ENCODE measurements at places on chromosomes 16 and 17.

GRCh38 chr16:5003211-5003610 is 30.5 kb downstream of the NAGPA start:
- DNase-seq, result no peak

DNA sequence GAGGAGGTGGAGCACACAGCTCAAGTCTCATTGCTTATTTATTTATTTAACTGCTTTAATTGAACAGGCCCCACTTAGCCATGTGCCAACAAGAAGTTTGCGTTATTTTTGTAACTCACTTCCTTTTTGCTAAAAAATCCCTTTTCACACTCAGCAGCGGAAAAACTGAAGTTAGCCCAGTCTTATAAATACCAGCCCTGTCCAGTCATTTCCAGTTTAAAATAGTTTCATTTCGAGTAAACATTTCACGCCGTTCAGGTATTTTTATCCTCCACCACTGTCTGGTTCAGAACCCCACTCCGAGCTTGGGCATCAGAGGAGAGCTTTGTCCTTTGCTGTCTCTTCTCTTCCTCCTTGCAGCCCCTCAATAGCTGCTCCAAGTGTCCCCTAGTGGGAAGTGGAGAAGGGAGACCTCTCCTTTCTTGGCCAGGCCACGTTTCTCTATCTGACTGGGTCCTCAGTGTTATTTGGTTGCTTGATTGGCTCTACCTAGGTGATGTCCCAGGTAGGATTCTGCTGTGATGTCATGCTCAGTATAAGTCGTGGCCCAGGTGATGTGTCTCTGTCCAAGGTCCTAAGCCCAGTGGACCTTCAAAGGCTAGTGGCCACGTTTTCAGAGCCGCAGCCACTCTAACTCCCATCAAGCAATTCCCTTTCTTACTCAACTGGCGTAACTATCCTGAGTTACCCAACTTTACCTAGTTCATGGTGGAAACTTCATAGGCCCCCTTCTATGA is 53.0 kb upstream of the GAS7 start:
- no peak for DNase-seq

GRCh38 chr17:78789663-78790181 is 7.6 kb upstream of the CYTH1 start:
- DNase-seq, result no peak

GRCh38 chr17:77867308-77867781 is 91.2 kb upstream of the TNRC6C start:
- no peak for DNase-seq

- DNase-seq, result no peak
Observed at GRCh38 chr17:49565948-49566491, 9.7 kb upstream of the NXPH3 start.

DNA sequence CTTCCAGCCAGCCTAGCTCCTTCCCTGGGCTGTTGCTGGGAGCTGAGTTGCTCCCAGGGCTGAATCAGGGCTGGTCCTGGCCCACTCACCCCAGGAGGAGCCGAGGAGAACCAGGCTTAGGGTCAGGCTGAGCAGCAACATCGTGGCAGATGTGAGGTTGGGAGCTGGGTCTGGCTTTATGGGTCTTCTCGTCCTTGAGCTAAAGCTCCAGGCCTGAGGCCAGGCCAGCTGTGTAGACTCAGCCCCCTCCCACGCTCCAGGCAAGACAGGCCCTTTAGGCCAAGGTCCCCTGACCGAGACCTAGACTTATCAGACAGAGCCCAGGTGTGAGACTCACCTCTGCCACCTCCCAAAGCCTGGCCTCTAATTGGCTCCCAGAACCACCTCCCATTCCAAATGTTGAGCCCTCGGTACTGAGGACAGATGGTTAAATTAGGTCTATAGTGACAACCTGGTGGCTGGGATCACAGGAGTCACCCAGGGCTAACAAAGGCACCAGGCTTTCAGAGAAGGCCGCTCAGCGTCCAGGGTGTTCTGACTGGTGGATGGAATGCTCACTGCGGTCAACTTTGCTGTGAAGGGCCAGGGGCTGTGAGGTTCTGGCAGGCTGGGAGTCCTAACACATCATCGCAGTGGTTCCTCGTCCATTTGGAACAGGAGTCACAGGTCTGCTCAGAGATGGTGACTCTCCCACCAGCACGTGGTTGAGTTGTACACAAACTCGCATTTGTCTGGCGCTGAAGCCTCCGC is at the start of gene CTRL:
Gene CTRL (minus strand): TSS at position 151 of the 750 bp plus-strand sequence. CDS start 10 bp downstream, at position 141.
- no peak for DNase-seq

DNA sequence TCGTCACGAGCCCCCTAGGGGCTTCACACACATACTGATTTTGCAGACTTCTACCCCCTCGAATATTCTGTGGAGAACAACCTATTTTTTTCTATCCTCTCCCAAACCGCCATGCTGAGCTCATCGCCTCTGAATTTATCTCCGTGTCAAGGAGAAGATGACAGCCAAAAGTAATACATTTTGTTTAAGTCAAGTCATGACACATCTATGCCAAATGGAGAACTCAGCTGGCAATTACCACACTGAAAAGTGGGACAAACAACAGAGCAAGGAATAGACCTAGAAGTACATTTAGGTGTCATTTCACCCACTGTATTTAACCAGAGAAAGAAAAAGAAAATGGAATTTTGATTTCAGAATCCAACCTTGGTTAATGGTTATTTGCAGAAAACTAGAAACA is 260.2 kb downstream of the SLC39A11 start:
- no peak for DNase-seq

DNA sequence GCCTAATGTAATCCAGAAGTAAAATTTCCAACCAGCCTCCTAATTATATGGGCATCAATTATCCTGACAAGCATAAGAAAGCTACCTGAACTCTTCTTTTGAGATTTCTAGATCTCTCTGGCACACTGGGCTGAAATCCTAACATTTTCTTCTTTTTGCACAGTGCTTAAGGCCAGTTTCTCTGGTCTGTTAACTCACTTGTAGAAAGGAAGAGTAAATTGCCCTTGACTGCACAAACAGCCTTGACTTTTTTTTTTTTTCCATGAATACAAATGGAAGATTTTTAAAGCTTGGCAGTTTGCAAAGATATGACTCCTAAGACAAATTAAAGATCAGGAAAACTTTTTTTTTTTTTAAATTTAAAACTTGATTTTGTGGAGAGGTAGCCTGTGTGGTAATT is 291.2 kb upstream of the MON1B start:
- no peak for DNase-seq

DNA sequence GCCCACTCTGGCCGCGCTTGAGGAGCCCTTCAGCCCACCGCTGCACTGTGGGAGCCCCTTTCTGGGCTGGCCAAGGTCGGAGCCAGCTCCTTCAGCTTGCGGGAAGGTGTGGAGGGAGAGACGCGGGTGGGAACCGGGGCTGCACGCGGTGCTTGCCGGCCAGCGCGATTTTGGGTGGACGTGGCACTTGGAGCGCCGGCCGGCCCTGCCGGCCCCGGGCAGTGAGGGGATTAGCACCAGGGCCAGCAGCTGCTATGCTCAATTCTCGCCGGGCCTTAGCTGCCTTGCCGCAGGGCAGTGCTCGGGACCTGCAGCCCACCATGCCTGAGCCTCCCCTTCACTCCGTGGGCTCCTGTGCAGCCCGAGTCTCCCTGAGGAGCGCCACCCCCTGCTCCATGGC is 9.9 kb upstream of the ATP1B2 start:
- no peak for DNase-seq

DNA sequence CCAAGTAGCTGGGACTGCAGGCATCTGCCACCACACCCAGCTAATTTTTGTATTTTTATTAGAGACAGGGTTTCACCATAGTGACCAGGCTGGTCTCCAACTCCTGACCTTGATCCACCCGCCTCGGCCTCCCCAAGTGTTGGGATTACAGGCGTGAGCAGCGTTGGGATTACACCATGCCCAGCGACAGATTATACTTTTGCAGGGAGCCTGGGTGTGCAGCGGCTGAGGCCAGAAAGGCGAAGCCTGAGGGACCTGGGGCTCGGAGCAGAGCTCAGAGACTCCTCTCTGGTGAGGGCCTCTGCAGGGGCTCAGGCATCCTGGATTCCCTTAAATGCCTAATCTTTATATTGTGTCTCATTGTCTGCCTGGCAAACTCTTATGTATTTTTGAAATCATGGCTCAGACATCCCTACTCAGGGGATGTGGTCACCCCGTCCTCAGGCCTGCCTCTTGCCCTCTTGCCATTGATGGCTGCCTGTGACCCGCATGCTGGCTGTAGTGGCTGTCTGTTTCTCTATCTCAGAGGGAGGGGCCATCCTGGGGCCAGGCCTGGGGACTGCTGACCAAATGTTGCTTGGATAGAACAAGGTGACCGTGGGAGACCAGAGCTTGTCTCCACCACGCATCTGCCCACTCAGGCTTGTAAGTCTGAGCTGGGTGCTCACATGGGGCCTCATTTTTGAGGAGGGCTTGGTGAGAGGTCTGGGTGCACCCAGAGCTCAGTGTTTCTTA is 42.6 kb downstream of the B9D1 start:
- DNase-seq, result no peak

GRCh38 chr17:41098481-41098880 is 539 bp upstream of the KRTAP4-8 start:
- DNase-seq, result no peak

GRCh38 chr17:81693509-81694210 is 9.5 kb upstream of the MRPL12 start:
- no peak for DNase-seq

GRCh38 chr16:79093554-79093967 is 507.0 kb downstream of the MAF start:
- no peak for DNase-seq

GRCh38 chr16:3908951-3909437 is 28.5 kb upstream of the CREBBP start:
- no peak for DNase-seq

- DNase-seq, result no peak
Observed at GRCh38 chr16:25690552-25691143, 1.1 kb upstream of the HS3ST4 start.

GRCh38 chr17:5422505-5422904 is 2.5 kb downstream of the RPAIN start:
- DNase-seq, result no peak

DNA sequence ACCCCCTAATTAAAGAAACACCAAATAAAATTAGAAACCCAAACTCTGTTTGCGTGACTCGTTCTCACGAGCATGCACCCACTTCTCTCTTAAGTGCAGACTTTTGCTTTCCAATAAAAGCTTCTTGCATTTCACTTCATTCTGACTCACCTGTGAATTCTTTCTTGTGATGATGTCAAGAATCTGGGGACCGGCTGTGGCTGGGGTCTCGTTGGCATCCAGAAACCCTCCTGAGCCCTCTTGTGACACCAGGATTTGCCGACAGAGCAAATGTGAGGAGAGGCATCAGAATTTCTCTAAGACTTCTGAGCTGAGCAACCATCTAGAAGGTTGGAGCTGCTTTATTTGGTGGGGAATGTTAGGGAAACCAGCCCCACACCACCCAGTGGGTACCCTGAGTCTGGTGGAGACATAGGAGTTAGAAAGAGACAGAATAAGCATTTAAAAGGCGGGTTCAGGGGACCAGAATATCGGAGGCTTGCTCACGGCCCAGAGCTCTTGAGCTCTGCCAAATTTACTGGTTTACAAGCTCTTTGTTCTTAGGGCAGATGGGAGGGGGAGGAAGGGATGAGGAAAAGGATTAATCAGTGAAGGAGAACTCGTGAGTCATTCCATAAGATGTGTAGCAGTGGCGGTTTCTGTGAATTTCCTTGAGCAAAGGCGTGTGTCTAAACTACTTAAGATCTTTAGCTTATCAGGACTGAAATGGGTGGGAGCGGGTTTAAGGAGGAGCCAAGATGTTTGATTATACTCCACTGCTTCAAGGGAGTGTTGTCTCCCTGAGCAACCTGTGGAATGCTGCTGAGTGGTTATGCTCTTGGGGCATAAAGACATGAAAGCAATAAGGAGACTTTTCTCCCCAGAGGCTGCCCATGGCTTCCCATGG is 24.2 kb upstream of the TMC5 start:
- no peak for DNase-seq

DNA sequence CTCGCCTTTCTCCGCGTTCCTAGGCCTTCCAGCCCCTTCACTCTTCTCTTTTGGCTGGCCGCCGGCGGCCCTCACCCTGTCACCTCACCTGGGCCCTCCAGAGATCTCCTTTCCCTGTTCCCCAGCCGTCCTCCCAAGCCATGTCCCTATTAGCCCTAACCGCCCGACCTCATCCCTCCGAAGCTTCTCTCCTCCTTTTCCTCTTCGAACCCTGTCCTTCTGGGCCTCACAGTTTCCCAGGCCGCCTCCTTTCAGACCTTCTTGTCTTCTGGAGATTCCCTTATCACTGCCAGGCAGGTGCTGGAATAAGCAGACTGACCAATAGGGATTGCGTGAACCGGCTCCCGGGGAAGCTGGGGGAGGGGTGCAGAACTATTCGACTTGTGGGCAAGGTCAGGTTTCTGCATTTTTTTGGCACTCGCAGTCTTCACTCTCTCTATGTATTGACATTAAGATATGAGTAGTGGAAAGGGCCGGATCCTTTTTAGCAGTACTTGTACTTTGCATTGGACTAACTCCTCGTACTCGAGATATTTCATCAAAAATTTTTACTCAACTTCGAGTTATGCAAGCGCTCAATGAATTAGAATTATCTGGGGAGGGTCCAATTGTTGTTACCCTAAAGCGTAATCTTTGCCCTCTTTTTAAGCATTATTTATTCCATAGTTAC is 690 bp downstream of the RHOT1 start:
- DNase-seq, result no peak

DNA sequence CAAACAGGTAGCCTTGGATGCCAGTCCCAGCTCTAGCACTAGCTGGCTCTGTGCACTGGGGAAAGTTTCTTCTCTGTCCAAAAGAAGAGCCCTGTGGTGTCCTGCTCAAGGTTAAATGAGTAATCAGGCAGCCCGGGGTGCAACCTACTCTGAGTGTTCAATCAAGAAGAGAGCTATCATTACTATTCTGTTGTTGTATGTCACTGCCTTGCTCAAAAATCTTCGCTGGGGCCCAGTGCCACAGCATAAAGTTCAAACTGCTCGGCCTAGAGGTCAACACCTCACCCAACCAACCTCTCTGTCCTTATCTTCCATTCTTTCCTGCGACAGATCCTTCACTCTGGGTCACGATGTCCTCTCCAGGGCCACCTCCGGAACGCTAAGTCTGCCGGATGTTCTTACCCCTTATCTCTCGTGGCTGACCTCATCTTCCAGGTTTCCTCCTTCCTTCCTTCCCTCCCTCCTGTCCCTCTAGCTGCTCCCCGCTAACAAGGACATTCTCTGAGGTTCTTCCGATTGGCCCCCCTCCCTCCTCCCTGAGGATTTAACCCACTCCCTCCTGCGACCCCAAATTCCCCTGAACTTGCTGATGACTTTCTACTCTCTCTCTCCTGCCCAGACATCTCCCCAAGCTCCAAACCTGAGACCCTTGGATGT is 4.4 kb downstream of the FDXR start:
- DNase-seq, result no peak

DNA sequence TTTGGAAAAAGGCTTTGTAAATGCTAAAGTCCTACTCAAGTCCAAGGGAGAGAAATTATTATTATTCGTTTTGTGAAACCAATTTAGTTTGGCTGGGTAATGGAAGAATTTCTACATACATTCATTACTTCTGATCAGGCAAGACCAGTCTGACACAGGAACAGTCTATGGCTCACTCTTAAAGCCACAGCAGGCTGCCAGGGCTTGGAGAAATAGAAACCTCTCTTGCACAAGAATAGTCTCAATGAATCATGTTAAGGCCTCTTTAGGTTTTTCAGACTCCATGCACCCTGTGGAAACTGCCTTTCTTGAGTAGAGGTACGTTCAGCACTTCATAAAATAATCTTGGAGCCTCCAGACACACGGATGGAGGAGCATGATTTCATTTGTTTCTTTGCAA is 167.7 kb downstream of the IRX3 start:
- no peak for DNase-seq

Measured in stimulated activated CD4-positive, alpha-beta T cell treated with anti-CD3 and anti-CD28 coated beads, TNF-alpha, amount 100 ng/mL, for 1 hour (primary cell).